ENCODE measurements at places on chromosomes 13 and 19.

- peak; percentile 3 for DNase-seq
Measured at GRCh38 chr13:97574926-97575325, 141.0 kb downstream of the RAP2A start.

DNA sequence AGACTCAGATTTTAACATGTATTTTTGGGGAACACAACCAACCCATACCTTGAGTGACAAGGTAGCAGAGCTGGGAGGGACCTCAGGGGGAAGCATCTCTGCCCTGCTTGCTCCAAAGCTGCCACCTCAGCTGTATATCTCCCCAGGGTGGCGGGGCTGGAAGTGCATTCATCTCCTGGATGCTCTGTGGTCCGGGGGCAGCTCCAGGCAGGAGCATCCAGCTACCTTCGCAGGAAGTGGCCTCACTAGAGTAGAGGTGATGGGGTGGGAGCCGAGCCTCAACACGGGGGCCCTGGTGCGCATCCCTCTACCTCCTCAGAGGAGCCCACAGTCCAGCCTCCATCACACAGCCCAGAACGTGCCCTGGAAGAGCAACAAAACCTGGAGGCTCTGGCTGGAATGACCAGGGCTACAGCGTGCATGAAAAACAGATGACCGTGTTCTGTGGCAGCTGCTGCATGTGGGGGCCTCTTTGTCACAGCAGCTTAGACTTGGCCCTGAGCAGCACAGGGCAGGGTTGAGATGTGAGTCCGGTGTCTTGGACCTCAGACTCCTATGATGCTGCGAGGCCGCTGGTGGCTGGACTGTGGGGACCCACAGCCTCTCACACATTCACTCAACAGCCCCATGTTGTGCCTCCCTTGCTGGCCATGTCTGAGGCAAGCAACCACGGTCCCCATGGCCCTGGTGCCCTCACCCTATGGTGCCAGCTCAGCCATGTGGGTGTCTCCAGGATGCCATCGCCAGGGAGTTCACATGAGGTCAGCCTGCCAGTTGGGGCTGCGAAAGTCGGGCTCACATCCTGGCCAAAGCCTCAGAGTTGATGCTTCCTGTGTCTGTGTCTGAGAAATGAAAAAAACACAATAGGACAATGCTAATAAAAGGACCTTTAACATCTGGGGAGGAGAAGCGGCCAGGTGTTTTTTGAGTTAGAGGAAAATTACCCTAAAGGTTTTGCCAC is 17.1 kb upstream of the GAS6 start:
- no peak for DNase-seq

- DNase-seq: peak; percentile 46
Measured at GRCh38 chr13:21458451-21458812, 671 bp downstream of the ZDHHC20 start.

GRCh38 chr13:97549201-97549600 is 115.2 kb downstream of the RAP2A start:
- DNase-seq: no peak

- no peak for DNase-seq
Measured at GRCh38 chr13:48505597-48506091, 27.2 kb downstream of the RCBTB2 start.

DNA sequence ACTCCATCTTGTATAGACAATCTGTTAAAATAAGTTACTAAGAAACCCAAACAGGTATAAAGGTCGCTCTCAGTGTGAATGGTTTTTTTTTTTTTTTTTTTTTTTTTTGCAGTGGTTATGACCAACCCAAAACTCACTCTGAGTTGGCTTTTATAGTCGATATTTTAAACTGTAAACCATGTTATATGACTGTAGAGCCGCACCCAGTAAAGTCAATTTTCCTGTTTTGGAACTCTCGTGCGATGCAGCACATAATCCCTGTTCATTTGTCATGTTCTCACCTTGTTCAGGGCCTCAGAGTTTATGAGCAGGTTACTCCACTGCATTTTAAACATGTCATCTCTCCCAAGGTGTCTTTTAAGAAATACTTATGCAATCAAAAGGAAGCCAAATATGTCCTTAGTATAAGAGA is 112.5 kb downstream of the KLF5 start:
- peak; percentile 91 for DNase-seq

GRCh38 chr19:34975056-34975455 is 11.0 kb upstream of the ZNF792 start:
- no peak for DNase-seq

DNA sequence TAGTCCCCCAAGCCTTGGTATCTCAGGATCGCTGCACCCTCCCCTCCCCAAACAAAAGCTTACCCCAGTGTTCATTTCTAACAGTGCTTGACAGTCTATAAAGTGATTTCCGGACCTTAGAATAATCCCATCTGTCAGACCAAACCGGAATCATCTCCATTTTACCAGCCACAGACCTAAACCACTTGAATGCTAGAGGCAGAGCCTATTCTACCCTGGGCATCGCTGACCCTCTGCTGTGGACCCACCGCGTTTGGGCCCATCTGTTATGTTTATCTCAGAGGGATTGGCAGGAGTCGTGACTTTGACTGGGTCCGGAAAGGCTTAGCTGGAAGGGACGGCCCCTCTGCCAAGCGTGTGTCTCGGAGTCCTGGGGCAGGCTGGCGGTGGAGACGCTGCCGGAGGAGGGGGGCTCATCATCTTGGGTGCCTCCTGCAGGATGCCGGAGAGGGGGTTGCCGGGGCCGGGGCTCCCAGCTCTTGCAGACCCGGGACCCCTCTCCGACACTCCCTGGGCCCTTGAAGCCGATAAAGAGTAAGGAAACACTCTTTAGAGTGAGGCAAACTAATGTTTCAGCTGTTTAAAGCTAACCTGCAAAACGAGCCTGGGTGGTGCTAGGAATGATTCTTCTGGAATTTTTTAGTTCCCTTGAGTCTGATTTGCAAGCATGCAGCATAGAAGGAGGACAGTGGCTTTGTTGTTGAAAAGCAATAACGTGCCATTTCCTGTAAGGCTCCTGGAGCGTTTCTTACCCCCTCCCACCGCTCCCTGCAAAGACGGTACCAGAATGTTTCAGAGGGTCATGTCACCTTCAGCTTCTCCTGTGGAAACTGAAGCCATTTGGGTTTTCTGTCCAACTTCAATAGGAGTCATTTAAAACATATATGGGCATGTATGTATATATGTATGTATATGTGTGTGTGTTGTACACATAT is 1.3 kb downstream of the SLC25A42 start:
- DNase-seq: no peak

GRCh38 chr13:77535448-77535847 is at the start of gene SCEL:
TSS of gene SCEL (plus strand) at chr13:77535706. CDS start at chr13:77555876, 20,170 bp downstream.
- DNase-seq: peak; percentile 67

DNA sequence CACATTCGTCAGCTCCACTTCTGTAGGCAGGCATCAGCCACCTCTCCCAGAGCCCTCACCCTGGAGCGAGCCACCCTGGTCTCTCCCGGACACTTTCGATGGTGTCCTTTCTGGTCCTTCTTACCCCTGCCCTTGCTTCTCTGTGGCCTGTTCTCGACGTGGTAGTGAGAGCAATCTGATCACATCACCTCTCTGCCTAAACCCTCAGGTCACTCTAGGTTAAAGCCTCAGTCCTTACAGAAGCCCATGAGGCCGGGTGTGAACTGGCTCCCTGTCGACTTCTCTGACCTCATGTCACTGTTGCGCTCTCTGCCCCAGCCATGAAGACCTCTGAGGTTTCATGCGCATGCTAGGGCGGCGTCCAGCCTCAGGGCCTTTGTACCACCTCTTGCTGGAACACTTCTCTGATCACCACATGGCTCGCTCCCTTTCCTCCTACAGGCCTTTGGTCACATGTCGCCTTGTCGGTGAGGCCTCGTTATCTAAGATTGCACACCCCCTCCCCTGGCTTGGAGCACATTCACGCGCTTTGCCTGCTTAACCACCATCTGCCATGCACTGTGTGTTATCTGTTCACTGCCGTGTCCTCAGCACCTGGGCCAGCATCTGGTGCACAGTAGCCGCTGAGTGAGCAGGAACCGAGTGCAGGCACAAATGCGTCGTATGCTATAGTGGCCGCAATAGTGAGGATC is 101.5 kb downstream of the DPF1 start:
- no peak for DNase-seq

GRCh38 chr19:8561075-8561764 is 16.0 kb downstream of the MYO1F start:
- no peak for DNase-seq

- DNase-seq: no peak
Measured at GRCh38 chr13:56718791-56719190, 421.9 kb upstream of the PRR20A start.

DNA sequence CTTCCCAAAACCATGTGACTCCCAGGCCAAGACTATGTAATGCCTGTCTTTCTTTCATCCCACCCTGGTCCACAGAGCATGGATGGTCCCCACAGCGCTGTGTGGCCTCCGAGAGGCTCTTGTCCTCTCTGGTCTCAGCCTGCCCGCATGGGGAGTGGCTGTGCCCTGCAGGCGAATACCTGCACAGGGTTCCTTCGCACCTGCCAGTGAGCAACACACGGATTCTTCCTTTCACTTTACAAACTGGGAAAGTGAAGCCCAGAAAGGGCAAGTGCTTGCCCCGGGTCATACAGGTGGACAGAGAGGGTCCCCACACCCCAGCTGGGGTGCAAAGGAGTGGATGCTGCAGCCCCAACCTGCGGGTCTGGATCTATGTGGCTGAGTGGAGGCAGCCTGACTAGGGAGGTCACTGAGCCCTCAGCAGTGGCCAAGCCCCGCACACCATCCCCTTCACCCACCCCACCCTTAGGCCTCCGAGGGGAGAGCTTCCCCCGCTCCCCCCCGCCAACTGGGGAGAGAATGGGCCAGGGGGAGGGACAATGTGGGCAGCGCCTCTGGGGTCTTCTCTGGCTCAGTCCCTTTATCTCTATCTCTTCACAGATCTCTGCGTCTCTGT is 747 bp upstream of the MARK4 start:
- no peak for DNase-seq

DNA sequence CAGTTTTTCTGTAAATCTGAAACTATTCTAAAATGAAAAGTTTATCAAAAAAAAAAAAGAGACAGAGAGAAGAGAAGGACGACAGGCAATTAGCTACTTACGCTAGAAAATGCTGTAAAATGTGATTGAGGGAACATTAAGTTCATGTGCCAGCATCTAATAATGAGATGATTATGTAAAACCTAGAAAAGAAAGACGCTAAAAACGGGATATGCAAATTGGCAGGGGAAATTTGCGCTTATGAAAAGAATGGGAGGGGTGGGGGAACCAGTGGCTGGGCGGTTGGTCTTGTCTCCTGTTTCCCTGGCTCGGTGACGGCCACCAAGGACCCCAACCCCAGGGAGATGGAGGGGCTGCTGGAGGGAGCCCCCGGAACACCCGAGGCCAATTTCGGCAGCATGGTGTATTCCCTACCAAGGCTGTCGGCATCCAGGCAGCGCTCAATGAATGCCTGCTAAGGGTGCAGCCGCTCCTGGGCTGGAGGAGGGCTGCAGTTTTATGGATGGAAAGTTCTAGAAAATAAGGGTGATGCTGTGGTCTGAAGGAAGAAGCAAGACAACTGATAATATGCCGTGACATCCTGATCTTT is 34.2 kb downstream of the GNG7 start:
- DNase-seq: no peak

- DNase-seq: peak; percentile 91
Measured at GRCh38 chr13:33285420-33286124, at the start of gene STARD13. TSS of gene STARD13 (minus strand) at chr13:33285755. CDS start at chr13:33285638, 117 bp downstream.

GRCh38 chr13:48234566-48235340 is 1.7 kb downstream of the ITM2B start:
- DNase-seq: no peak

- no peak for DNase-seq
Measured at GRCh38 chr19:13068085-13068846, 34.4 kb downstream of the LYL1 start.

- DNase-seq: no peak
Measured at GRCh38 chr19:11736696-11737095, 2.0 kb downstream of the ZNF823 start.
